ENCODE measurements at places on chromosomes 12 and 14.

DNA sequence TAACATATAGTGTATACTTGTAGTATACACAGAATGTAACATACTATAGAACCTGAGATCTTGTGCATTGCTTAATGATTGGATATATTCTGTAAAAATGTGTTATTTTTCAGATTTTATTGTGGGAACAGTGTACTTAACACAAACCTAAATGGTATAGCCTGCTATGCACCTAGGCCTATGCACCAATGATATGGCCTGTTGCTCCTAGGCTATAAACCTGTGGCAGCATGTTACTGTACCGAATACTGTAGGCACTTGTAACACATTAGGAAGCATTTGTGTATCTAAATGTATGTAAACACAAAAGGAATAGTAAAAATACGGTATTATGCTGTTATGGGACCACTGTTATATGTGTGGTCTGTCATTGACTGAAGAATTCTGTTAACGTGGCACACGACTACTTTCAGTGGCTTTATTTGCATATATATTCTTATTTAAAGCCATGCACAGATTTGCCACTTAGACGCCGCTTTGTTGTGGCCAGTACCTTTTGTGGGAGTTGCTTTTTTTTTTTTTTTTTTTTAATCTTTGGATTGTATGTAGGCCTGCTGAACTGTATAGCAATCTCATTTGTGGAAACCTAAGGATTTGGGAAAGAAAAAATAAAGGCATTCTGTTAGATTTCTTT lies 7.4 kb downstream of the PAPOLA start:
- no peak for DNase-seq

DNA sequence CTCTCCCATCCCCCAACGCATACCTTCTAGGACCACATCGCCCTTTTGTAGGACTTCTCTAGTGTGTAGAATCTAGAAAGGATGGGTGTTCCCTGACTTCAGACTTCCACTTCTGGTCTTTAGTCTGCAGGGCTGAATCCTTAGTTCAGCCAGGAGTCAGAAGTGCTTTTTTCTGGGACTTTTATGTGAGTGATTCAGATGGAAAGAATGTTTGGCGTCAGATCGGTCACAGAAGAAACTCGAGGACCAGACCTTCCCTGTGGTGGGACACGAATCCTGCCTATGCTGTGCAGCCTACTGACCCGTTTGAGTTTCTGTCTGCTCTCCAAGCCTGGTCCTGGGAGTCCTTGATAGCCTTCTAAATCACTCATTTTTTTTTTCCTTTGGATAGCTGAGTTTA lies 165.4 kb upstream of the SSTR1 start:
- DNase-seq = peak; percentile 77

DNA sequence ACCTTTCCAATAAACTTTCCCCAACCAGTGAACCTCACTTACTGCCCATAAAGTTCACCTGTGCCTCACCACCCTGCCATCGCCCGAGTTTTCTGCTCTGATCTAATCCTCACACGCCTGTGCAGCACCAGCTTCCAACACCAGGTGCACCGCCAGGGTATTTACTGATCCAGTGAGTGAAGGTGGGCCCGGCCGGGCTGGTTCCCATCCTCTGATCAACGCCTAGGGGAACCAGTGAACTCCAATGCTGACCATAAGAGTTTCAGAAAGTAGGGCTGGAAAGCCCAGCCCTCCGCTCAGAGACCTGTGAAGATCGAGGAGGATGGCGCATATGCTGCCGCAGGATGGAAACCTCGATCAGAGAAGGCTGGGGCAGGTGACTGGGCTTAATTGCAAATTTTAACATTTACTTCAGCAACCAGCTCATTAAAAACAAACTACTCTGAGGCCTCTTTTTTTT lies 685 bp upstream of the MYL6B start:
- peak; percentile 77 for DNase-seq

- DNase-seq = no peak
These were observed 219.2 kb downstream of the TMEM121 start for GRCh38 chr14:105745433-105746123.

- no peak for DNase-seq
These were observed 40.4 kb upstream of the SYCP3 start for GRCh38 chr12:101779626-101780025.

- no peak for DNase-seq
These were observed 206.6 kb downstream of the KIF26A start for GRCh38 chr14:104344818-104345620.

DNA sequence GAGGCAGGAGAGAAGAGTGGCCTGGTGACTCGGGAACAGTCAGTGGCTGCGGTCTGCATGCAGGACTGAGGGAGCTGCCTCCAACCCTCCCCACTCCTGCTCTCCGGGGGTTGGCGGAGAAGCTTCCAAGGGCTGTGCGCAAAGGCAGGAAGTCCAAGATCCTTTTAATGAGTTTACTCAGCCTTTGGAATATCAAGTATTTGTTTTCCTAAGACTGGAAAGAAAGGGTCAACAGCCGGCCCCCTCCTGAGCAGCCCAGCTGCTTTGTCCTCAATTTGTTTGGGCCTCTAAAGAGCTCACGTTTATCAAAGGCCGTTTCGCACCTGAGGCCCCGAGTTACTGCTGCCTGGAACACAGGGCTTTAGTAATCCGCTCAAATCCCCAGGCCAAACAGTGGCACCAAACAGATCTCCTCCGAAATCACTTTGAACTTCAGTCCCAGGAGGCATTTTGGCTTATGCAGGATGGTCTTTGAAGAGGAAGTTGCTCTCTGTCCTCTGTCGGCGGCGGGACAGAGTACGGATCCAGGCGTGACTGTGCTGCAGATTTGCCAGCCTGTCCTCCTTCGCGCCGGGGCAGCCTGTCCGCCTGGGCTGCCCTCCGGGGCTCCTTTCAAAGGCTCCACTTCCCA lies 117.2 kb upstream of the FZD10 start:
- peak; percentile 36 for DNase-seq

DNA sequence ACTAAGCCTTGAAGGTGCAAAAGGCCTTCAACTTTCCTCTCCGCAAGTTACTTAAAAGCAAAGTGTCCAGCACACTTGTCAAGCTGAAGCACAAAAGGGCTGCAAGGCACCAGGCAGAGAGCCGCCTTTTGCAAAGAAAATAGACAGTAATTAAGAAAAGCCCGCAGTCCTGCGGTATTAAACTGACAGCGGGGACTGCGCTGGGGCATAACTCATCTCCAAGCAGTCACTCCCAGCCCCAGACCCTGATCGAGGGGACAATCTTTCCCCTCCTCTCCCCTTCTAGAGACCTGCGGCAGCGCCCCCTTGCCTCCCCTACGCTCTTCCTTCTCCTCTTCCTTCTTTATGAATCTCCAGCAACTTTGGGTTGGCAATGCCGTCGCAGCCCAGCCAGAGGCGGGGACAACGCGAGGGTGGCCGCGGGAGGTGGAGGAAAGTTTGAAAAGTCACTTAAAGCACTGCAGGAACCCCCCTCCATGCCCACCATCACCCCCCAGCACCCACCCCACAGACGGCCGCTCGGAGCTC lies 200.9 kb upstream of the CAND1 start:
- DNase-seq = no peak

DNA sequence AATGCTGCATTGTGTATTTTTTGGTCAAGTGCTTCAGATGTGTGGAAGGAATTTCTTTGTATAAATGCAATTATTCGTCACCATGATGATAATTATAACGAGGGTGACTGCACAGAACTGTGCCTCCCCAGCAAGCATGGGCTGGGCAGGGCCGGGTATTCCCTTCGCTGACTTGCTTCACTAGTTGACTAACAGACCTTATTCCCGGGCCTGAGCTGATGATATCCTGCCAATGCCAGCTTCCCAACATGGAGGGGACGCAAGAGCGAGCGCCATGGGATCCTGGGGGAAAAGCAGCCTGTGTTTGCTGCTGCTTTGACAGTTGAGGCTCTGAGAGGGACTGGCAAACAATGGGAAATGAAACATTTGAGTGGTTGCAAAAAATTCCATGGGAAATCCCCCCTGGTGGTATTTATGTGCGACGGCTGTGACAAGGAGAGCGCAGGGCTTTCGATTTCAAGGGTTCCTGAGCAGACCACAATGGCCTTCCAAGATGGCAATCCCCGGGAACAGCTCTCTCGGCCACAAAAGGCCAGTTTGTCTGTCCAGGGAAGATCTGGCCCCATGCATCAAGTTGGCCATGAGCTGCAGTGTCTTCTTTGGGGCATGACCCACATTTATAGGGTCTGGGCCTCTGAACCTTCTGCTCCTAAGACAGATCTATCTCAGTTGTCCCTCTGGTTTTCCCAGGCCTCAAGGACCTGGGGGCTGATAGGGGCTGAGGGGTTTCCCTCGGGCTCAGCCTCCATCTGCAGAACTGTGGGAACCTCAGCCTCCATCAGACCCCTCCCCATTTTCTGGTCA lies 21.9 kb upstream of the MAP1LC3B2 start:
- DNase-seq = peak; percentile 94

- DNase-seq = no peak
These were observed 86.2 kb upstream of the VASH1 start for GRCh38 chr14:76675046-76675445.

DNA sequence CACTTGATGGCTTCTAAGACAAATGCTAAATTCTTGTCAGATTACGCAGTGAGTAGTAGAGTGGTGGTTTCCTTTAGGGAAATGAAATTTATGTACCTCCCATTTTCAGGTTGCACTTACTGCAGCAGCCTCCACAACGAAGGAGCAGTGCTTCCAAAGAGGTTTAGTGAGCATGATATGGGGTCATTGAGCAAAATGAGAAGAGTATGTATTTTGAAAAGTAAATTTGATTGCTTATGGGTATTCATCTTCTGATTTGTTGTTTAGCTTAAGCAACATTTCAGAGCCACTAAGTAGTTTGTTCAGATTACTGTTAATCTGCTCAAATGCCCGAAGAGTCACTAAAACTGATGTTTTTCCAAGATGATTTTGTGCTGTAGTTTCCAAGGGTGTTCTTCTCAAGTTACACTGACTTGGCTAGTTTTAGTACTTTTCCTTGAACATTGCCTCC lies 493.6 kb downstream of the PCNX1 start:
- DNase-seq = no peak

DNA sequence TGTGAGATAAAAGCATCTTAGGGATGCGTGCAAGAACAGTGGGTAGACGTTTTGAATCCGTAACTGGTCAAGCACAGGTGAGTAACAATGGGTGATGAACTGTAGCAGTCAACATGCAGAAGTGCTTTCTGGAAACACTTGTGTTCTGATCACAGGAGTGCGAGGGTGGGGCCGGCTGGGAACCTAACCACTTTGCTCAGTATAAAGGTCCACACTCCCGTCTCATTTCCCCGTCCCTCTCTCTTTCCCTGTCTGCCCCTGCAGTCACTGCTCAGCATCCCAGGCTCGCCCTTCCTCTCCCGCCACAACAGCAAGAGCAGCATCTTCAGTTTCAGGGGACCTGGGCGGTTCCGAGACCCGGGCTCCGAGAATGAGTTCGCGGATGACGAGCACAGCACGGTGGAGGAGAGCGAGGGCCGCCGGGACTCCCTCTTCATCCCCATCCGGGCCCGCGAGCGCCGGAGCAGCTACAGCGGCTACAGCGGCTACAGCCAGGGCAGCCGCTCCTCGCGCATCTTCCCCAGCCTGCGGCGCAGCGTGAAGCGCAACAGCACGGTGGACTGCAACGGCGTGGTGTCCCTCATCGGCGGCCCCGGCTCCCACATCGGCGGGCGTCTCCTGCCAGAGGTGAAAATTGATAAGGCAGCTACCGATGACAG lies 127.1 kb downstream of the FIGNL2 start:
- DNase-seq = peak; percentile 16

DNA sequence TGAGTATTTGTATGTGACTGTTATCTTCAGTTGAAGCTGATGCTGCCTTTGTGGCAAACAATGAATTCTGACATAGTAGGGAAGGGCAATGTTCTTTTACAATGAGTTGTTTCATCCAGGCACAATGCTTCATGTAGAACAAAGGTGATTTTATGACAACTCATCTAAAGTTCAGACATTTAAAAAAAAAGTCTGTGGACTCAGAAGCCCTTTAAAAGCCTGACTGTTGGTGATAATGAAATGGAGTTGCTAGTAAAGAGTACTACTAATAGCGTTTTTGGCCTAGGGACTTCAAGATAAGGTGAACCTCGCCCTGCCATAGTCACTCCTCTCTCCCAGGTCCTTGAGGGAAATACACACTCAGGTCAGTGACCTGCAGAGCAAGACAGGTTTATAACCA lies 105.1 kb downstream of the AKAP6 start:
- no peak for DNase-seq

DNA sequence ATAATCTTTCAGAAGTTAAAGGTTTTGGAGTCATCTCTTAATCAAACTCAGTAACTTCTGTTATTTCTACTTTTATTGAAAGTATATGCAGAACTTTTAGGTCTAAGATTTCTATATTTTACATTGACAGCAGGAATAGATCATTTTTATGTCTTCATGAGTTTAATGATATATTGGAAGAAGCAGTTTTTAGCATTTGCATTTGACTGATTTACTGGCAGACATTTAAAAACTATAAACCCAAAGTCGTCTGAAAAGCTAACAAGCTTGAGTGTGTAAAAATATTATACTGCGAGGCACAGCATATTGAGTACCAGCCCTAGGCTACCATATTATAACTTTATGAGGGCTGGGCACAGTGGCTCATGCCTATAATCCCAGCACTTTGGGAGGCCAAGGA lies 214.0 kb upstream of the GARIN2 start:
- DNase-seq = no peak

- no peak for DNase-seq
These were observed 91.7 kb upstream of the MAX start for GRCh38 chr14:65193916-65194590.

- peak; percentile 77 for DNase-seq
These were observed 662 bp downstream of the EPS8 start for GRCh38 chr12:15788233-15789219.

- no peak for DNase-seq
These were observed 101.5 kb upstream of the USP15 start for GRCh38 chr12:62158461-62159360.

DNA sequence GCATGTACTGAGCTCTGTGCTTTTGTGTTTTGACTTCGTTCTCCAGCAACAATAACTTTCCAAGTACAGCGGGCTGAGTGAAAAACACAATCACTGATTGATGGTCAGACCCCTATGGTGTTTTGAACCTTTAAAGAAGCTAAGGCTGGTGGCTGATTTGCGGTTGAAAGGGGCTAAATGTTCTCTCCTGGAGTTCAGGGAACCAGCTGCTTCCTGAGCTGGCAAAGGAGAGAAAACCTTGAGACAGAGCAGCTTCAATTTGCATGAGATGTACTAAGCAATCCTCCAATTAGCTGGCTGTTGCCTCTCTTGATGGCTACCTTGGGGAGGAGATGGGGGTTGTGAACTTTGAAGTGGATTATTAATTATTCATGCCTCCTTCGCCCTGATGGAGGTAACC lies 546.7 kb upstream of the SEL1L start:
- no peak for DNase-seq

DNA sequence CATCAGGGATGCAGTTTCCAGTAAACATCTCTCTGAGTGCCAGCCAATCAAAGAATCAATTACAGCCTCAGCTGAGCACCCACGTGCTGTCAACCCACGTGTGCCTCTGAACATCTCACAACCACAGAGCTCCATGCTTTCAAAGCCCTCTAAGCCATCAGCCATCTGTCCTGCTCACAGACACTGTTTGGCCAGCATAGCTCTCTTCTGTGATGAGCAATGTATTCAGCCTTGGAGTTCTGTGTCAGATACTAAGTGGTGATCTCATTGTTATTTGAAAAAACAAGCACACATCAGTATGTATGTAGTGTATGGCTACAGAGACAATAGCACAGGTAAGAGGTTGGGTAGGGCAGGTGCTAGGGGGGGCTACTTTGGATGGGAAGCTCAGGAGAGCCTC lies 94.3 kb downstream of the RGS6 start:
- DNase-seq = no peak

All from kidney tubule cell (primary cell).